Pons (tissue), 1 donor: ENCODE measurements at places on chromosomes 16 and 17.

- DNase-seq = no peak
These were observed at the start of gene GRIN2C for GRCh38 chr17:74859459-74860228. Gene GRIN2C (minus strand): TSS chr17:74859885. CDS start chr17:74855092, 4,793 bp downstream.

DNA sequence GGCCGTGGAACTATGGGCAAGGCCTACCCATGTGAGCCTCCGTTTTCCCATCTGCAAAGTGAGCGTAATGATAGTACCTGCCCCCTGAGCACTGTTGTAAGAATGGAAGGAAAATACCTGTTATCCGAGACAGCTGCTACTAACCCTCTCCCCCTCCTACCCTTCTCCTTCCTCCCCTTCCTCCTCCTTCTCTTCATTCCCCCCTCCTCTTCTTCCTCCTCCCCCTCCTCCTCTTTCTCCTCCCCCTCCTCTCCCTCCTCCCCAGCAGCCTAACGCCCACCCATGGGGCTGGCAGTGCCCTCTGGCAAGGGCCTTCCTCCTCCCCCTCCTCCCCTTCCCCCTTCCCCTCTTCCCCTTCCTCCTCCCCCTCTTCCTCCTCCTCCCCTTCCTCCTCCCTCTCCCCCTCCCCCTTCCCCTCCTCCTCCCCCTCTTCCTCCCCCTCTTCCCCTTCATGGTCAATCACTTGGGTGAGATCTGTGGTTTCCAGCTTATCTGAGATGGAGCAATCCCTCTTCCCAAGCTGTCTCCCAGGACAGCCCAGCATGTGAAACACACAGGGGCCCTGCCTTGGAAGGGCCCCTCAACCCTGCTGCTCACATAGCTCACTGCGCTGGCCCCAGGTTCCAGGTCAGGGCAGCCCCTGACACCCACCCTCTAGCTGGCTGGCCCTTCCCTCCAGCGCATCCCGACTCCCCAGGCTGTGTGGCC lies 6.4 kb downstream of the ZFPM1 start:
- no peak for DNase-seq

GRCh38 chr16:85879975-85880831 lies 18.8 kb upstream of the IRF8 start:
- DNase-seq = no peak

DNA sequence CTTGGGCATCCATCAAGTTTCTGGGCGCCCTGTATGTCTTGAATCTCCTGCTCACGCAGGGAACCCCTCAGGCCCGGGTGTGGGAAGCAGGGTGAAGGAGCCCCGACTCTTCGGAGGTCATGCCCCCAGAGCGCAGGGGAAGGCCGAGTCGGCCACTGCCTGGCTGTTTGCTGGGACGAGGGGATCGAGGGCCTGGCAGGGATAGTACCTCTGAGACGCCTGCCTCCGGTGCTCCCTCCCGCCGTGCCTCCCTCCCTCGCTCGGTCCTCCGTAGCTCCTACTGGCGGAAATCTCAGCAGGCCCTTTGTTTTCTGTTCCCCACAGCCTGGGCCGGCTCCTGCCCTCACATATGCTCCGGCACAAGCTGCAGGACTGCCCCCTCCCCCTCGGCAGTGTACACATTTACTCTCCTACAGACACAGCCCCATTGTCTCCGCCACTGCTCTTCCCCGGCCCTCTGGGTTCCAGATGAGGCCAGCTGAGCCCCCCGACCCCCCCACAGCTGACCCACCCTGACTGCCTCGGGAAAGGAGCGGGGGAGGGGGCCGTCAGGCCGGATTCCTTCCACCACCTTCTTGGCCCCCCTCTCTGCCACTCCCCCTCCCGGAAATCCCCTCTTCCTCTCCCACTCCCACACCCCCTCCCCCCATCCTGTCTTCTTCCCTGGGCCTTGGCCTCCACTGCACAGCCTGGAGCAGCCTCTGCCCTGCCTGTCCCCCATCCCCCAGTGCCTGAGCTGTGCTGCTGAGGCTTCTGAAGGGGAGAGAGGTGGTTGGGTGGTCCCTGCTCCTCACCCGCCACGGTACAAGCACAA lies 1.4 kb downstream of the TRAF4 start:
- DNase-seq = peak; percentile 95

DNA sequence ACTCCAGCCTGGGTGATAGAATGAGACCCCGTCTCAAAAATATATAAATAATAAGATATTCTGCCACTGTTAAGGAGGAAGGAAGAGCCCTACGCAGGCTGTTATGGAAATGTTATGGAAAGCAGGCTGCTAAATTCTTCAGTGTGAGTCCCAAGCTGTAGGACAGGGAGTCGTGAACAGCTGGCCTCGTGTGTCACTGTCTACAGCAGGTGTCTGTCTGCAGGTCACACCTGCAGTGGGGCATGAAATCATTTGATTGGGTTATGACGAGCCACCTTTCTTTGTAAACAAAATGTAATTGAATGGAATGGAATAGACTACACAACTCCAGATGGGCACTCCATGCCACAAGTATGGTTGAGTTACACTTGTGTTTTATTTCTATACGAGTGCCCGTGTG lies 15.6 kb upstream of the LITAF start:
- no peak for DNase-seq

- no peak for DNase-seq
These were observed 302.2 kb downstream of the FOXL1 start for GRCh38 chr16:86880316-86881117.

GRCh38 chr16:67396159-67397035 lies 3.1 kb upstream of the TPPP3 start:
- no peak for DNase-seq

DNA sequence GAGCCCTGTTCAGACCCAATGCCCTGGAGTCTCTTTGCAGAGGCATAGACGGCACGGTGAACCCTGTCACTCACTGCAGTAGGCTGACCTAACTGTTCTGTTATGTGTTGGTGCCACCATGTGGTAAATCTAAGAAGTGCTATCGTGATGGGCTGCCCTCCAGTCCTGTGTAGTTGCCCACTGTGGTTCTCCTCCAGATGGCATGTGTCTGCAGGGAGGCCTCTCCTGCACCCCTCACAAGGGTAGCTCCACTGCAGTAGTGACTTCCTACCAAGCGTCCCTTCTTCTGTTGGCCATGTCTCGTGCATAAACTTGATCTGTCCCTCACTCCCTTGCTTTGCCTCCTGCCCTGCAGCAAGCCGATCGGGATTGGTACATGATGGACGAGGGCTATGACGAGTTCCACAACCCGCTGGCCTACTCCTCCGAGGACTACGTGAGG lies 5.8 kb downstream of the DHX38 start:
- peak; percentile 58 for DNase-seq

GRCh38 chr17:31308372-31309334 lies 5.2 kb downstream of the EVI2B start:
- DNase-seq = peak; percentile 58

DNA sequence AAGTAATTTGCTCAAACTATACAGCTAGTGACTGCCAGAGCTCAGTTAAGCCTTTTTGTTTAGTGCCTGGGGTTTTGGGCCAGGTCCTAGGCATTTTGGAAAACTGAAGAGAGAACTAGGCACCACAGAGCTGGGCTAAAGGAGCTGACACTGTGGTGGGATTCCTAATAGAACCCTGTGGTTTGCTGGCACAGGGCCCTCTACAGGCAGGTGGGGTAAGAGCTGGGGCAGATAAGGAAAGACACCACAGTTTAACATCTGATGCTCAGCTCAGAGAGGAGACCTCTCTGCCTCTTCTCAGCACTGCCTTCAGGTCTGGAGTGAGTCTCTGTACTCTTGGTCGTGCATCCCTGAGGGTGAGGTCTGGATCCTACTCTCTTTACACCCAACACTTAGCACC lies 121.2 kb downstream of the SNX11 start:
- DNase-seq = no peak

- DNase-seq = no peak
These were observed 13.9 kb downstream of the SOCS3 start for GRCh38 chr17:78345791-78346494.

- no peak for DNase-seq
These were observed 63.6 kb downstream of the PLCG2 start for GRCh38 chr16:81842564-81843242.

- no peak for DNase-seq
These were observed 10.4 kb upstream of the HERPUD1 start for GRCh38 chr16:56921571-56921970.

GRCh38 chr16:82542714-82543113 lies 84.1 kb upstream of the CDH13 start:
- no peak for DNase-seq

GRCh38 chr16:5479926-5480325 lies 382.3 kb upstream of the EEF2KMT start:
- DNase-seq = no peak

- DNase-seq = peak; percentile 20
These were observed 50.5 kb upstream of the ZNF469 start for GRCh38 chr16:88331989-88332920.

GRCh38 chr17:72338847-72339790 lies 218.3 kb downstream of the SOX9 start:
- no peak for DNase-seq

DNA sequence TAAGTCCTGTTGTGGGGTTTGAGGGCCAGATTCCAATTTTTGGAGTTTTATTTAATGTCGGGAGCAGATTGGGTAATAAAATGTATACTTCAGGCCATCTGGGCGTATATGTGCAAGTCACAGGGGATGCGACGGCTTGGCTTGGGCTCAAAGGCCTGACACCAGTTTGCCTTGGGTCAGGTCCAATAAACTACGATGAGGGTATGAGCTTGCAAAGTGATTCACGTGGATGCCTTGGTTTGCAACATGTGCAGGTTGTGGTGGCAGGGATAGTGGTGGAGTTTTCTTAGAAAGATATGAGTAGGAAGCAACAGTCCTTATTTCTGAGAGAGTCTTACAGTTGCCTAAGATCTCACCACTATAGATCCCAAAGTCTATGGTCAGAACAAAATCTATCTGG lies 157.0 kb upstream of the CDH11 start:
- DNase-seq = no peak

DNA sequence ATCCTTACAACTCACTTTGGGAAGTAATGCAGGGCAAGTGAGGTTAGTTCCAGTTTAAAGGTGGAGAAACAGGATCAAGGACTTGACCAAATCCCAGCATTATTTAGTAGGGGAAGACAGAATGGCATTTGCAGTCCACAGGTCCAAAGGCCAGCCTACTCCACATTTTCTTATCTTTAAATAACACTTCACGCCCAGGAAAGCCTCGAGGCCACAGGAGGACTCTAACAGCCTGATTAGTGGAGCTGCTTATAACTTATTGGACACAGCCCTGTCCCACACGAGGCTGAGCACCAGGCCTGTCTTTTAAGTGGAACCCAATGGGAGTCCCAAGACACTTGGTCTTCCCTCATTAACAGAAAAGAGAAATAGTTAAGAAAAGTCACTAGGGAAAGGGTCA lies 12.1 kb upstream of the HYDIN start:
- no peak for DNase-seq

DNA sequence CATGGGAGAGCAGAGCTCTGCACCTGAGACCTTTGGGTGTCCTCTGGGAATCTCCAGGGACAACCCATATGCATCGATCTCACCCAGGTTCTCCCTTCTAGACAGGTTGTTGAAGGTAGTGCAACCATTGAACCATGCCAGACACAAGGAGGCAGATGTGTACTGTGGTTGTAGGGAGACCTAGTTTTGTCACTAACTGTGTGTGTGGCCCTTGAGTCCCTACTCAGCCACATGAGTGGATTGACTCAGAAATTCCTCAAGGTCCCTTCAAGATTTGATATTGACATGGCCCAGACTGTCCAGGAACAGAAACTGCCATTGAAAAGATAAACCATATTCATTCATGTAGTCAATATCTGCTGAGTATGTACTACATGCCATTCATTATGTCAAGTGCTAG lies 396.4 kb upstream of the CCL2 start:
- DNase-seq = no peak

DNA sequence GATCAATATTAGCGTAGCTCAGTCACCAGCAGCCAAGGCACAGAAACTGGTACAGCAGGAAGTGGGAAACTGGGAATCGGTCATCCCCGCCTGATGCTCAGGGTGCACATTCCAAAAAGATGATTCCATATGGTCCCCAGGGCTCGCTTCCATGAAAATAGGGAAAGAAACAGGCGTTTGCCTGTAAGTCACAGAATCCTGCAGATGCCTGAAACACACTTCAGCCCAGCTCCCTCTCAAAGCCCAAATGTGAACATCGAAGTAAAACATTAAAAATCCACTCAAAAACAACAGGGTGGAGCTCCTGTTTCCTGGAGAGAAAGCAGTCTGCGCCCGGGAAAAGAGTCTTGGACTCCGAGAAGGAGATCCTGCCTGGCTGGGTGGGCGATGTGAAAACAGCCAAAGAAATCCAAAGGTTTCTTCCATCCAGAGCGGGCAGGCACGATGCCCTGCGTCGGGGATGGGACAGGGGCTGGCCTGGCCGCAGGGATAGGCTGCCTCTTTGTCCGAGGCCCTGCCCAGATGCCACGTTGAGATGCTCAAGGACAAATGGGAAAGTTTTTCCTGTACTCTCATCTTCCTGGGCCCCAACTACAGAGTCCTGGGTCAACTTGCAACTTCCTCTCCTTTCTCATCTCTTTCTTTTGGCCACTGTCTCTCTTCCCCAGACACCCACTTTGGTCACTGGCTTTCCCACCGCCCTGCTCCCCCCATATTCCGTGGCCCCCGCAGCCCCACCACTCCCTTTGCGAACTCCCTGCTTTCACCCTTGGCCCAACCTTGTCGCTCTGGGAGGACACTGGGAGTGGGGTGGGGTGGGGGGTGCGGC lies 743 bp downstream of the WIPI1 start:
- peak; percentile 80 for DNase-seq

DNA sequence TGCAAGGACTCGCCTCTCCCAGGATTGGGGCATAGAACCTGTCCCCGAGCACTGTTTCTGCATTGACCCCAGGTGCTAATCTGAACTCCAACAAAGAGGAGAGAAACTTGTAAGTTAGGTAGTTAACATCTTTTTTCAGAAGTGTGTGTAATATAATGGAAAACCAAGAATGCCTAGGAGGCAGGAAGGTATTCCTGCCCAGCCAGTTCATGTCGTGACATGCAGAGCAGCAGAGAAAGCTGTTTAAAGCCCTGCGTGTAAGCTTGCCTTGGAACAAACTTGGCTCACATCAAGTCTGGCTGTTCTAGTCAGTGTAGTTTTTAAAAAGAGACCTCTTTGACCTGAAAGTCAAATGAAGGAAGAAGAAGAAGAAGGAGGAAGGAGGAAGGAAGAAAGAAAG lies 2.1 kb upstream of the GNA13 start:
- no peak for DNase-seq
